ENCODE measurements at places on chromosomes 6 and 20.

- peak; percentile 66 for DNase-seq
These were observed 224.5 kb downstream of the RFPL4B start for GRCh38 chr6:112571488-112572270.

- DNase-seq: no peak
These were observed 7.8 kb upstream of the PACSIN1 start for GRCh38 chr6:34457742-34458735.

DNA sequence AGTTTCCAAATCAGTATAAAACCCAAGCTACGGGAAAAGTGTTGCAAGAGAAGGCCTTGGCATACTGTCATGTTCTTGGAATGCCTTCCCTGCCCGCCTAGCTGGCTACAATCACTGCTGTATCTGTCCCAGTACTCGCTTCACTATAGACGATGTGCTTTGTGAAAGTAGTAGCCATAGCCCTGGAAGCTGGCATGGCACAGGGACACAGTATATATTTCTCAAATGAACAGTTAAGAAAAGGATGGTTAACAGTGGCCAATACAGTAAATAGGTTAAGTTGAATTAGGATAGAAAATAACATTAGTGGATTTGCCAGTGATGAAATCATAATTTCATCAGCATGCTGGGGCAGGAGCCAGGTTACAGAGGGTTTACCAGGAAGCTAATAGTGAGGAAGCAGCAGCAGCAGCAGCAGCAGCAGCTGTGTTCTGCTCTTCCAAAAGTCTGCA lies 499.3 kb downstream of the CDKAL1 start:
- peak; percentile 82 for DNase-seq

DNA sequence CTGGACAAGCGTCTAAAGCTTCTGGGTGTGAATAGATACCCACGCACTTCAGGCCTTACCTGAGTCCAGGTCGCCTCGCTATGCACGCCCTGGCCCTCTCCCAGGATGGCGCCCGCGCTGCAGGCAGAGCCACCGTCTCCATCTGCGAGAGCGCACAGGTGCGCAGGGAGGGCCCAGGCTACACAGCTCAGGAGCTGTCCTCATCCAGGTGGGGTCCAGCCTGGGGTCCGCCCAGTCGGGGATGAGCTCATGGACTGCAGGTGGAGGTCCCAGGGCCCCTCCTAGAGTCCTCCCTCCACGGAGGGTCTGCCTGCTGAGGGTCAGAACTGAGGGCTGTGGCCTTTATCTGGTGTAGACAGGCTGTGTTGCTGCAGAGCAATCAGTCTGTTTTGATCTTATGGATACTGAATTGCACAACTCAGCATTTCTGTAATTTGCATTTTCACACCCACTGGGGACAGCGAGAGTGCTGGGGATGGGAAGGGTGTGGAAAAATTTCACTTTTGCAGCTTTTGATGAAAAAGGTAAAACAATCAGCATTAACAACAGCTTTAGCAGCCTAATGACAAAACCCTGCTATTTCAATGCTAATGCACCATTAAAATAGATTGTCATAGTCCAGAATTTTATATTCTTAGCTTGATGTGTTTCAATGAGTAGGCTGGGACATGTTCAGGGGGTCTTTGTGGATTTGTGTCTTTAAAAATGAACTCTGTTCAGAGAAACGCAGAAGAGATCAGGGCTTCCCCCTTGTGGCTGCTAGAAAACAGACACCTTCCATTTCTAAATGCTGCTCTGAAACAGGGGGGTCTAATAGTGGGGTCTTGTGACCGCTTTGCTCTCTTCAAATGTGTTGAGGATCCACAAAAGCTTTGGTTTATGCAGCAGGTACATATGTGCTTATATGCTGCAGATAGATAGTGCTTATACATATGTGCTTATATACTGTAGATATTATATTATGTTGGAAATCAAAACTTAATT lies 77.8 kb upstream of the PHACTR3 start:
- peak; percentile 10 for DNase-seq

DNA sequence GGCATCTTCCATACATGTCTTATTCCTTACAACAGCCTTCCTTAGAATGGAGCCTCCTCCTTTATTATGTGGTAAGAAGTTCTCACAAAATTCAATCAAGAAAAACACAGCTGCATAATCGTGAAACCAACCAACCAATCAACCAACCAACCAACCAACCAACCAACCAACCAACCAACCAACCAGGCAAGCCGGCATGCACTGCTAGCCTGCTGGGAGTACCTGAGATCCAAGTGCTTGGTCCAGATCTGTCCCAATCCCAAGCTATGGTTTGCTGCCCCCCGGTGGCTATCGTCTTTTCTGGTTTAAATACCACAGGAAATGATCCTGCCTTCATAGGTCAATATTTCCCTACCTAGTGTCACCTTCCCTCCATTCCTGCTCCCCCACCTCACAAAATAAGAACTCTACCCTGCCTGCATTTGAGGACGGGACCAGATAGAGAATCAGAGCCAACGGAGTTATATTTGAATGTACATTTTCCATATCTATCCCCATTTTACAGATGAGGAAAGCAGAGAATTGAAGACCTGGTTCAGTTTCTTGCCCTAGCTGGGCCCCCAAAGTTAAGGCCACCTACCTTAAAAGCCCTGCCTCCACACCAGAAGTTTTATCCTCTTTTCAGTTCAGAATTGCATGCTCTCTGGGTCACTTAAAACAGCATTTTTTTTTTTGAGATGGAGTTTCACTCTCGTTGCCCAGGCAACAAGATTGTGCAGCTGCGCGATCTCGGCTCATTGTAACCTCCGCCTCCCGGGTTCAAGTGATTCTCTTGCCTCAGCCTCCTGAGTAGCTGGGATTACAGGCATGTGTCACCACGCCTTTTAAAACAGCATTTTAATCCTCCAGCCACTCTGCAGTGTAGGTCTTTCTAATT lies 27.1 kb downstream of the RAB44 start:
- peak; percentile 86 for DNase-seq

- DNase-seq: peak; percentile 4
These were observed 641 bp downstream of the SF3B5 start for GRCh38 chr6:144094731-144095133.

DNA sequence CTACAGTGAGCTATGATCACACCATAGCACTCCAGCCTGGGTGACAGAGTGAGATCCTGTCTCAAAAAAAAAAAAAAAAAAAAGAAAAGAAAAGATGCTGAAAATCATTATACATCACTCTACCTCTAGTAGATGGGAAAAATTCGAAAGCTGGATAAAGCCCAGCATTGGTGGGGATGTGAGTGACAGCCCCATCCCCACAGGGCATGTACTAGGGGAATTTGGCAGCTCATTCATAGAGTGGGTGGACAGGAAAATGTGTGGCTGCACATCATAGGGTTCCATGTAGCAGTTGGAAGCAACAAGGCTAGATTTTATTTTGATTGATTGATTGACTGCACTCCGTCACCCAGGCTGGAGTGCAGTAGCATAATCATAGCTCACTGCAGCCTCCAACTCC lies 42.0 kb downstream of the MRPL14 start:
- DNase-seq: no peak

GRCh38 chr6:89492025-89492640 lies 59.2 kb downstream of the ANKRD6 start:
- no peak for DNase-seq

GRCh38 chr6:137792160-137793033 lies 74.7 kb upstream of the TNFAIP3 start:
- DNase-seq: no peak

DNA sequence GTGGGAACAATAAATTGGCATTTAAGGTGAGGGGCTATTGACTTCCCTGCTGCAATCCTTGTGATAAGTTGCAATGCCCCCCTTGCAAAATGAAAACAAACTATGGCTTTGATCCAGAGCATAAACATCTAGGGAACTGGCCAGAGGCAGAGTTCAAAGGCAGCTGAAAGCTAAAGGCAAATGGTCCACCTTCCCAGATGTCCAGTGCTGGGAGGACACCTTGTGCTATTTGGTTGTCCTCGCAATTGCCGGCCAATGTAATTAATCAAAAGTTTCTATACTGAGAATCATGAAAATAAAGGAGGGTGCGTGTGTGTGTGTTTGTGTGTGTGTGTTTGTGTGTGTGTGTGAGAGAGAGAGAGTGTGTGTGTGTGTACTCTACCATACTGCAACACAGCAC lies 337.4 kb downstream of the CBLN4 start:
- no peak for DNase-seq

DNA sequence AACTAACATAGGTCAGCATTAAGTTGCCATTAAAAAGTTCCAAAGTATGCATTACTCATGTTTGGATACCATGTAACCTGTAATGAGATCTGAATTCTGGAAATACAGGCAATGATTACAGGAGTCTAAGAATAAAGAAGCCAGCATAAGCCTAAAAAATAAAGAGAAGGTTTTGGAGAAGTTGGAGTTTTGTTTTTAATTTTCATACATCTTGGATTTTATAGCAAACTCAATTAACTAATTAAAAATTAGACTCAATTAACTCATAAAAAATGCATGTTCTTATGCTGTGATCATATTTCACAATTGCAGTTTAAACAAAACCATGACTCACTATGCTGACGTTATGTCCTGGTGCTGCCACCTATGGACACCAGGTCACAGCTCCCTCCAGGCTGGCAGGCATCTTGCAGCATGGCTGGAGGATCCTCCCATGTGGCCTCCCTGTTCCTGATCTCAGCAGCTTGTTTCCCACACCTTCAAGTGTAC lies 648.8 kb upstream of the AGPAT4 start:
- DNase-seq: peak; percentile 38

DNA sequence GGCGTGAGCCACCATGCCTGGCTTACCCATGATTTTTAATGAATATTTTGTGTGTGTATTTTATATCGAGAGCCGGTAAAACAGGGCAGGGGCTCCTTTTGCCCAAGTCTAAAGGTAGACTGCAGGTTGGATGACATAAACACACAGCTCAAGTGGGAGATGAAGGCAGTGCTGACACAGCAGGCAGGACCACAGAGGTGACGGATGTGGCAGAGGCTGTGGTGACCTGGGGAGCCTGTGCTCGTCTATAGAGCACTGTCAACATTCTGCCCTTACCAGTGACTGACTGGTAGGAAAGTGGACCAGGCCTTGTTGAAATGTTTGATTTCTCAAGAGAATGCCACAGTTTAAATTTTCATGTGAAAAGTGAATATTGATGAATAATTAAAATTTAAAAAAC lies 137.5 kb downstream of the ZFP64 start:
- DNase-seq: no peak

DNA sequence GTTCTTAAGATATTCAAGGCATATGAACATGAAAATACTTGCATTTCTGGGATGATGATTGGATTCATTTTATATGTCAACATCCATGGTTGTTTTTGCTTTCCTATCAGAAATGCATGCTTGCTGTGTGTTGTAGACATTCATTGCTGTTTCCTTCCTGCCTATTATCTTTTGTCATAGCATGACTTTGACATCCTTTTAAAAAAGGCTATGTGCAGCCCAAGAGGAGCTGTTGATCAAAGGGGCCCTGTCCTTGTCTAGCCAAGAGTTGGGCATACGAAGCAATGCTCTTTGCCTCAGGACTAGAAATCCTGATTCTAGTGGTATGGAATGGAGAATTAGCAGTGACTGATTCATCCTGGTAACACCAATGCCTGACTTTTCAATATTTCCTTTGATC lies 143.1 kb downstream of the RNF144B start:
- no peak for DNase-seq

- DNase-seq: no peak
These were observed 92.6 kb downstream of the DLL1 start for GRCh38 chr6:170198298-170198697.

DNA sequence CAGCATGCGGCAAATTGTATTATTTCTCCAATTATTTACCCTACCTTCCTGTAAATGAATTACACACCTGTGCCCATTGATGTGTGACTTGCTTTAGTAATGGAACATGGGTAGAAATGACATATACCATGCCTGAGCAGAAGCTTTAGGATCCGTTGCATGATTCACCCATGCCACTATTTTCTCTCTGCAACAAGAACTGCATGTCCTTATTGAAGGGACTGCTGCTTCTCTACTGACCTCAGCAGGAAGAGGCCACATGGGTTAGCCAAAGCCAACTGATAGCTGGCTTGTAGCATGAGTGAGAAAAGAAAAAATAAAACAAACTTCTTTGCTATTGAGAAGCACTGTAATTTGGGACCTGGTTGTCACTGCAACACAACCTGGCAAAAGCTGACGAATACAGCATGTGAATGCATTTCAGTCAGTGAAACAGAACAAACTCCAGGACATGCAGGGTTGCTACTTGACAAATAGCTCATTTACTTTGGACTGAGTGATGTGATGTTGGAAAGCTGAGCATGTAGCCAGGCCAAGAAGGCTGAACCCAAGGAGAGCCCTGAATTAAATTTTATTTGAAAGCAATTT lies 99.2 kb downstream of the BCAS1 start:
- no peak for DNase-seq

DNA sequence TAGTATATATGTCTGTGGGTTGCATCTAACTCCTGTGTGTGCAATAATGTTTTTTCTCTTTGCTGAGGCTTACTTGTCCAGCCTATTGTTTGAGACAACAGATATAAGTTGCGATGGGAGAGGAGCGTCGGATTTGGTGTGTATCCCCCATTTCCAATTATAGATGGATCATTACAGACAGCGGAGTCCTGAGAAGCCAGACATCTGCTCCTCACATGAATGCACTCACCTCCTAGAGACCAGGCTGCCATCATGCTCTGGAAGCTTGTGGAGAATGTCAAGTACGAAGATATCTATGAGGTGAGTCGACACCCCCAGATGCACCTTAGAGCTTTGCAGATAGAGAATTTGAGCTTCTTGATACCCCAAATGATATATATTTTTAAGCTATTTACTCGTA lies at the start of gene TFAP2B:
TSS of gene TFAP2B (plus strand) at position 199 of the 400 bp plus-strand sequence. CDS start at position 220, 21 bp downstream.
- DNase-seq: no peak

DNA sequence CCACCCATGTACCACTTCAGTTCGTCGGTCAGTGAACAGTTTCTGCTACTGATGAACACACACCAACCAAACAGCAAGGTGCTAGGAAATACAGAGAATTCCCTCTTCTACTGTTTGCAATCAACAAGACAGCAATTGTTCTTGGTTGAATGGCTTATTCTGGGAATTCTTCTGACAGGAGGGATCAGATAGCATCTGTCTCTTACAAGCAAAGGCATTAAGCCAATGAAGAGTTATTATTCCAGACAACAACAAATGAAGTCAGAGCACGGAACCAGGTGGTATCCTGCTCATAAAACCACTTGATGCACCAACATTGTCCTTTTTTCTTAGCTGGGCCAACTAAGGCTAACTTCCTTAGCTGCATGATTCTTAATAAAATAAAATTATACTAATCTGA lies 37.8 kb downstream of the PTPRK start:
- no peak for DNase-seq

DNA sequence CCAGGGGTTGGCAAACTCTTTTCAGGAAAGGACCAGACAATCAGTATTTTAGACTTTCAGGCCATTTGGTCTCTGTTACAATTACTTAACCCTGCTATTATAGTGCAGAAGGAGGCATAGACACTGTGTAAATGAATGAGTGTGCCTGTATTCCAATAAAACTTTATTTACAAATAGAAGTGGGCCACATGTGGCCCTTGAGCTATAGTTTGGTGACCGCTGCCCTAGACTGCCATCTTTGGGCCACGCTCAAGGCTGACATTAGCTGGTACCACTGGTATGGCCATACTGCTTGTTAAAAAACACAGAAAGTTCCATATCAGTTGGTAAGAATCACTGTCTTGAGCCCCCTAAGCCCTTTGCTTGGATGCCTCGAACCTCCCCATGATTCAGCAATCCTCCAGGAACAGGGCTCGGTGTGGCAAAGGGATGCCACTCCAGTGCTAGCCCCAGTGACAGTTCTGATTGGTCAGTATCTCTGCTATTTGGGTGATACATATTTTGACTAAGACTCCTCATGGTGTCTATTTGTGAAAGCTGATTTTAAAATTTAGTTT lies 23.3 kb upstream of the SNRNP48 start:
- no peak for DNase-seq

- no peak for DNase-seq
These were observed 39.2 kb upstream of the CENPW start for GRCh38 chr6:126300735-126301134.
